ENCODE measurements at places on chromosomes 1 and 21.

DNA sequence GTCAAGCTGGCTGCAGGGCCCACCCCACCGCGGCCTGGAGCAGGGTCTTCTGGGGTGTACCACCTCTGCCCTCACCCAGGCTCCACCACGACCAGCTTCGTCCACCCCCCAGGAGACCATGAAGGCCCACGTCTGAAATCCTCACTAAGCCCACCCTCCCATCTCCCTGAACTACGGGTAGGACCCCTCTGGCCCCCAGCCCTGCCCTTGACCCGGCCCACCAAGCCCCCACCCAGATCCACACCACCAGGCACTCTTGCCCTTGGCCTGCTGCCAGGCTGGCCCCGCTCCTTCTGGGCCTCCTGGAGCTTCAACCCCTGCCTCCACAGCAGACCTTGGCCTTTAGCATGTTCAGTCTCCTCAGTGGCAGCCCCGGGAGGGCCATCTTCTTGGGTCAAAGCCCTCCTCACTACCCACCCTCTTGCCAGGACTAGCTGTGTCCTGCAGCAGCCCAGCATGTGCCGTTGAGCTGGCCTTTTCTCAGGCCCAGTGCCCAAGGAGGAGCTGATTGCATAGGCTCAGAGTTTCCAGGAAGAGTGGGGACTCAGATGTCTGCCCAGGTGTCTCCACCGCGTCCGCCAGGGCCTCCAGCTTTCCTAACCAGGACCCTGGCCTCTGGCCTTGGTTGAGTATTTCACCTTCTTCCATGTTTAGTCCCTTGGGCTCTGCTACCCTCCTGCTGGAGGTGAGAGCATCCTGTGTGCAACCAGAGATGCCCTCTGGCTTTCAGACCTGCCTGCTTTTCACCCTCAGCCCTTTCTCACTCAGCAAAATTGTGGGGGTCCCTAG is 17.7 kb upstream of the SAMD11 start:
- DNase-seq: no peak

DNA sequence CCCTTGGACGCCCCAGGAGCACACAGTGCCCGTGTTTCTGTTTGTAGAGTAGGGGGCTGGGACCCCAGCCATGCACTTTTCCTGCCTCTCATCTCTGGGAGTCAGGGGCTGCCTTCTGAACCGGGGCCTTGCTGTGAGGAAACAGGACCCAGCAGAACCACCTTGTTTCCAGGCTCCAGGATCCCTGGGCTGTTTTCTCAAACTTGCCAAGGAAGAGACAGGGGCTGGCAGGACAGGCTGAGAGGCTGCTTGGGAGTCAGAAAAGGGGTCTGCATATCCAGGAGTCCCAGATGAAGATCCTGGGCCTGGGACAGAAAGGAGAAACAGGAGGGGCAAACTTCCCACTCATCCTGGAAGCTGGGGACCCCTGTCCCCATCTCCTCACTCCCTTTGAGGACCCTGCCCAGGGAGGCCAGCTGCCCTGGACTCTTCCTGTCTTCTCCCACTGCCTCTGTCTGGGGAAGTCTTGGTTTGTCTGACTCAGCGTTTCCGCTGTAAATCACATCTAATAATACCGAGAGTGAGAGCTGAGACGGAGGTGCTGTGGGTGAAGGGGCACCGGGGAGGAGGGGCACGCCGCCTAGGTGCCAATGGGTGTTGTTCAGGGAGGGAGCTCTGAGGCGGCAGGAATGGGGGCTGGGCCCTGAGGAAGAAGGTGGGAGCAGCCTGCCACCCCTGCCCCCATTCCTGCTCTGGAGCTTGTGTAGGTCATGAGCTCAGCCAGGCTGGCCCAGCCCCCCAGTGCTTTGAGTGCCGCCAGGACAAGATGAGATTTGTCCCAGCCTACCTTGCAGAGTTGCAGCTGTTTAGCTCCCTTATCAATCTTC is 16.7 kb downstream of the POU3F1 start:
- peak; percentile 56 for DNase-seq

DNA sequence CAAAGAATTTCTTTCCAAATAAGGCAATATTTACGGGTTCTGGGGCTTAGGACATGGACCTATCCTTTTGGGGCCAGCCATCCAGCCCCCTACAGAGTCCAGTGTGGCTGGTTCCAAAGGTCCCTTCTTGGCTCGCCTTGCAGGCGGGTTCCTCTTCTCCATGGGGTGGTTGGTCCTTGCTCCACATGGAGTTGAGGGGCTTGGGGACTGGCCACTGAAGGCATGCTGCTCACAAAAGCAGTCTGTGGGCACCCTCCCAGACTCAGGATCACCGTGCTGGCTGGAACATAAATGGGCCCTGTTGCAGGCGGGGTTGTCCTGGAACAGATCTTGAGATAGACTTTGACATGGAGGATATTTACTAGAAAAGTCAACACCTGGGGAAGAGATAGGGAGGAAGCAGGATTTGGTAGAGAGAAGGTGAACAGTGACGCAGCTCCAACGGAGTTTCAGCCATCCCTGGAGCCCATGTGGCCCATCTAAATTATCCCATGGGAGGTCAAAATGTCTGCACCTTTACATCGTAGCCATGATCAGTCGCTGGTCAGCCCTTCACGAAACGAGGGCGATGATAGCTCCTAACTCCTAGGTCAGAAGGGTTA is 39.1 kb upstream of the LRP8 start:
- DNase-seq: no peak

DNA sequence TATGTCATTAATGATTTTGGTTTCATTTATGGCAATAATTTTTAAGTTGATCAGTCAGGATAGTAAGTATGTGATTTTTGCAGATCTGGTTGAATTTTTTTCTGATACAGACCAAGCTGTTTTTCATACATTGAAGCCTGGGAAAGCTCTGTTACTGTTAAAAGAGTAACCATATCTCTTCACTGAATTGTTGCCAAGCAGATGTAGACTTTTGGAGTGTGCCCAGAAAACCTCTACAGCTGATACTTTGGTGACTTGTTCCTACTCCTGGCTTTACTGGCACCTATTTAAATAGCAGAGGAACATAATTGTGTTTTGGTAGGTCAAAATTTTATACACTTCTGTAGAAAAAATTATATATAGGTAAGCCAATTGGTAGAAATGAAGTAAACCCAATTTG is 49.4 kb downstream of the NFIA start:
- DNase-seq: no peak

GRCh38 chr1:65894738-65895605 is 102.3 kb downstream of the PDE4B start:
- DNase-seq: no peak

GRCh38 chr1:96416111-96416595 is 305.4 kb upstream of the PTBP2 start:
- DNase-seq: no peak

DNA sequence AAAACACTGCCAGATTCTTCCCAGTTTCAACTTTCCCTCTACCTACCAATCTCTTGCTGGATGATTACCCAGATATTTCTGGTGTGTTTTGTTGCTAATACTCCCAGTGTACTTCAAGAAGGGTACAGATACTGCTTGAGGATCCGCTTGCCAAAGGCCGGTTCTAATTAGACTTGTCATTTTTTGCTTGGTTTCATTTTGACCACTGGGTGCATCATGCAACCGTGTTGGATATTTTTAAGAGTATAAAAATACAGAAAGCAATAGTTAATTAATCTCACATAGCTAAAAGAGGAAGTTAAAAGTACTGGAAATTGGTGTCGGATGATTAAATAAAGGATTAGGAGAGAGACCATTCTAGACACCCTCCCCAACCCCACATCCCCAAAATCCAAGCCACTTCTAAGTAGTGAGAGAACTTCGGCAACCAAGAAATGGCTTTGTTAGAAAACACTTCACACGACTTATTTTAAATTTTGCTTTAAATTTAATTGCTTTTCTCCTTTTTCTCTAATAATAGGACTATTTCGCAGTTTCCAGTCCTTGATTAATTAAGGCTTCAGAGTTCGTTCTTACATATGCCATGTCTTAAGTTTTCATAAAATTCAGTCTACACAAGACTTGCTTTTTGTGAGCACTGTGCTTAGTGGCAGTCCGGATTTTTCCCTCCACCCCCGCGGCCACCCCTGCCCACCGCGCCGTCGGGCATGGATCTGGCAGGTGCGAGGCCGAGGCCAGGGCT is 2.5 kb upstream of the CDKN2C start:
- no peak for DNase-seq

GRCh38 chr21:35628316-35628715 is 432.0 kb downstream of the SETD4 start:
- DNase-seq: no peak

DNA sequence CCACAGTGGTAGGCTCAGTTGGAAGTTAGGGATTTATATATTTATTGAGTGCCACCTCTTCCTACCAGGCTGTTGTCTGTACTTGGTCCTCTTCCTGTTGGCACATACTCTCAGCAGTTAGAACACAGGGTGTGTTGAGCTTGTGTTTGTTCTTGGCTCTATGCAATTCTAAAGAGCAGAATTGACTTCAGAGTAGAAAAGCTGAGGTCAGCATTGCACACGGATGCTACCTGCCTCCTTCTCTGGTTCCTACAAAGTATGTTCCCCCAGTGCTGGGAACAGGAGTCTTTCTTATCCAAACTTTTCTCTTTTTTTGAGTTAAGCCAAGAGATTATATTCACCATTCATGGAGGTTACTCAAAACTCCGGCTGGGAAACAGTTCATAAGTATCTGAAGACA is 16.5 kb upstream of the CD53 start:
- DNase-seq: no peak

DNA sequence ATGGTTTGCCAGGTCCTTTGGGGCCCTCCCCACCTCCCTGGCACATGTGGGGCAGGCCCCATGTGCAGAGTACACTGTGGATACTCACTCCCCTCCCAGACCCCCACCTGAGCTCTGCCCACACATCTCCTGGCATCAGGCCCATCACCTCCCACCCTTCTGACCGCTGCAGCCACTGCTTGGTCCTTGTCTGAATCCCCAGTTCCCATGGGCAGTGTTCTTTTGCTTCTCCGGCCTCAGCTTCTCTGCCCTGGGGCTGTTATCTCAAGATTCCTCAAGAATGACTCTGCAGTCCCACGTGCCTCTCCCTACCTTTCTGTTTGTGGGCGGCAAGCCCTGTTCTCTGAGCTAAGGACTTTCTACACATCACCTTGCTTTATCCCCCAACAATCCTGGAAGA is 187.7 kb upstream of the EDN2 start:
- no peak for DNase-seq

- no peak for DNase-seq
Measured at GRCh38 chr1:234541286-234541975, 62.5 kb upstream of the TARBP1 start.

Data from CD4-positive, alpha-beta T cell treated with Interleukin-10 for 1 hour (primary cell).